A549 treated with CORT108297 at 1 μM for 4 hours (cell line): ENCODE measurements at places on chromosomes 4 and X. TPM values are rescaled to one million over a fixed set of nuclear protein-coding genes. Genes with fewer than 3 reads are reported as not detected.

Gene GPM6B
- total RNA-seq = 0.05 to 0.07 TPM (median 0.05 TPM) in 3 of 5 replicates, not detected in the others

Gene PABPC1L2B
- total RNA-seq = not detected in 5 replicates

Gene NR3C2
- 0.01 TPM in 1 of 5 replicates, not detected in the others for total RNA-seq

Gene GAGE2A
- not detected in 5 replicates for total RNA-seq

Gene NSUN7
- 0.18 to 0.60 TPM (median 0.35 TPM) in 5 replicates for total RNA-seq

Gene ATP2B3
- total RNA-seq = 0.05 to 0.25 TPM (median 0.17 TPM) in 5 replicates

Gene UGT2A1
- not detected in 5 replicates for total RNA-seq

Gene TRIM75
- total RNA-seq = not detected in 5 replicates

Gene WAS
- 0.21 to 0.36 TPM (median 0.25 TPM) in 5 replicates for total RNA-seq

Gene RIPPLY1
- total RNA-seq = not detected in 5 replicates

Gene BST1
- 16.2 to 21.2 TPM (median 18.4 TPM) in 5 replicates for total RNA-seq
